ENCODE measurements at places on chromosomes 7 and 10.

DNA sequence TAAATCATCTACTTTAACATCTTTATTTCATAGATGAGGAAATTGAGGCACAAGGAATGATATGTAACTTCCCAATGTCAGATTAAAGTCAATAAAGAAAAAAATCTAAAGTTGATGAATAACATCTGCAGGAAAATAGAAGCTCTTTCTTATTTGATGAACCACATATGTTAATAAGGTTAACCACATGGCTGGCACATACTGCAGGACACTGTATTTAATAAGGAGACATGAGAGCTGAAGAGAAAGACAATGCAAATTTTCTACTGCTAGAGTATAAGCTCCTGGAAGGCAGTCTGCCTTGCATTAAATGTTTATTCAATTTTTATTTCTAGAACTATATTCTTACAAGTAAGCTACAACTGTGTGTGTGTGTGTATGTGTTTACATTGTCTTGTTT lies 4.4 kb downstream of the RAB11FIP2 start:
- no peak for DNase-seq

DNA sequence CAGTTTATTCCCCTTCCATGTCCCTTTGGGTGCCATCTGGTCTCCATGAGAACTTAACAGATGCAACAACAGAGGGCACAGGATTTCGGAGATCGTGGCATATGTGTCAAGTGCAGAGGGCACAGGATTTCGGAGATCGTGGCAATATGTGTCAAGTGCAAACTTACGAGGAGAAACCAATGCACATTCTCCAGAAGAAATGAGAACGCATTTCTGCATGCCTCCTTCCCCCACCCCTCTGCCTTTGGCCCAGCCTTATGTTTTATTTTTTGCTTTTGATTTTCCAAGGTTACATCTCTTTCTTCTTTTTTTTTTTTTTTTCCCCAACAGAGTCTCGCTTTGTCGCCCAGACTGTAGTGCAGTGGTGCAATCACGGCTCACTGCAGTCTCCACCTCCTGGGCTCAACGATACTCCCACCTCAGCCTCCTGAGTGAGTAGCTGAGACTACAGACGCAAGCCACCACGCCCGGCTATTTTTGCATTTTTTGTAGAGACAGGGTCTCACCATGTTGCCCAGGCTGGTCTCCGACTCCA lies 586 bp upstream of the ANKRD26 start:
- no peak for DNase-seq

GRCh38 chr7:130959743-130960207 lies 225.8 kb upstream of the KLF14 start:
- peak; percentile 73 for DNase-seq

DNA sequence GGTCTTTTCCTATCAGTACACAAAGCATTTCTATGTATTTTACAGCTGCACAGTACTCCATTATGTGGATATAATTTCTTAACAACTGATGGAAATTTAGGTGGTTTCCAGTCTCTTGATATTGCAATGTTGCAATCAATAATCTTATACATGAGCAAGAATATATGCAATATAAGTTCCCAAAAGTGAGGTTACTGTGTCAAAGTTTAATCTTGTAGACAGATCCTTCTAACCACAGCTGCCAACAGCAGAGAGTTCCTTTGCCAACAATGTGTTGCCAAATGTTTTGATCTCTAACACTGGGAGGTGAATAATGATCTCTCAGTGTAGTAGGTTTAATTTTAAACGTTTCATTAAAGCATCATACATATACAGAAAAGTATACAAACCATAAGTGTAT lies 54.5 kb downstream of the CUL2 start:
- DNase-seq, result no peak

- no peak for DNase-seq
Measured at GRCh38 chr7:99504281-99504602, 220 bp upstream of the ZKSCAN5 start.

DNA sequence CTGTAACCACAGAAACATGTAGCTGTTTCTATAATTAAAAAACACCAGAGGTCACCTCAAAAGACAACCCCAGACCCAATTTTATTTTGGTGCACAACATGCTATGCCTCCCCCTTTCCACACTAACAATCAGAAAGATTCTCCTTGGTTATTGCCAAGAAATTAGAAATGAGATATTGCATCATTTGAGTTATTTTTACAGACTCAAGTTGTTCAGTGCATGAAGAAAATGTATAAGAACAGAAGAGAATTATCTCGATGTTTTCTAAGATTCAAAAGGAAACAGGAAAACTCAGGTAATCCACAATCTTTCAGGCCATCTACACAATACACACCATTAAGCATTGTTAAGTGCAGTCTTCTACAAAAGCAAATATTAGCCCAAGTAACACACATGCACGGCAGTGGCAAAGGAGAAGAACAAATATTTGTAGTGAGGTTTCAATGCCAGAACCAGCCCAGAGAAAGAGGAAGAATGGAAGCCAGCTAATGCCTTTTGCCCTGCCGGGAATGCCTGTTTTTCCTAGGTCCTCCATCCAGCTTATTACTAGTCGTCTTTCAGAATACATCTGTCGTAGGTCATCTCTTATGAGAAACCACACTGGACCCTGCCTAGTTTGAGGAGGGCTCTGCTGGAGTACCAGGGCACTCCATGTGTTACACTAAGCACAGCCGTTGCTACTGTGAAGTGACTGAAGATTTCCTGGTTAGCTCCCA lies 67.6 kb upstream of the C1GALT1 start:
- DNase-seq, result no peak

GRCh38 chr7:101684983-101685330 lies 55.9 kb upstream of the MYL10 start:
- DNase-seq, result no peak

- peak; percentile 46 for DNase-seq
Measured at GRCh38 chr10:33706191-33706590, 371.7 kb upstream of the NRP1 start.

GRCh38 chr10:77631241-77631640 lies 6.4 kb downstream of the KCNMA1 start:
- no peak for DNase-seq

- DNase-seq, result peak; percentile 93
Measured at GRCh38 chr10:61992671-61993668, 91.5 kb downstream of the ARID5B start.

DNA sequence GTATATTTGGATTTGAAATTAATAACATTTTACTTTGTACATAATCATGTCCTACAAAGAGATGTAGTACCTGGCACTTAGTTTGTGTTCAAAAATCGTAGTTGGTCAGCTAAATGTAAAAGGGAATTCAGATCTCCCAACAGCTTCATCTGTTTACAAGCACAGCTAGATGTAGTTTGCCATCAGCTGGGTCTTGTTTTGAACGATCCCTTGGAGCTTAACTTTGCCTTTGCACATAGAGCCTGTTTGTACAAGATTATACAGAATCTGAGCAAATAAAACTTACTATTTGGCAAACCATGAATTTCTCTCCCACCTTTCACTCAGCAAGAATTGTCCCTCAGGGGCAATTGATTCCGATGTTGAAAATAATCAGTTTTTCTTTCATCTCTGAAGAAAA lies 36.1 kb upstream of the ADD3 start:
- no peak for DNase-seq

- no peak for DNase-seq
Measured at GRCh38 chr7:30352169-30352568, 67.8 kb downstream of the ZNRF2 start.

GRCh38 chr10:104824380-104825006 lies 183.4 kb downstream of the SORCS3 start:
- no peak for DNase-seq

DNA sequence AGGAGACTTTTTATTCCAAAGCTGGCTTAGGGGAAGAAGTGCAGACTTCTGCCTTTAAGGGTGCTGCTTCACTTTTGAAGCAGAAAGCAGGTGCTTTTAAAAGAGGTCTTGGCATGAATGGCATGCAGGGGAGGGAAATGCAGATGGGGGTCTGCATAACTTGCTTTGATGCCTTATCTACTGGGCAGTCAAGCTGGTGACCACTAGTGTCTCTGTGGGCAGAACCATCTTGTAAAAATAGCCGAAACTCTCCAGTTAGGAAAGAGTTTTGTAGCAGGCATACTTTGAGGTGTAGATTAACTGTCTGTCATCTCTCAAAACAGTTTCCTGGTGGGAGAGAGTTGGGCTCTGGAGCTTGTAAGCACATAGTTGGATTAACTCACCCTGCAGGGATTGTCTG lies 9.9 kb upstream of the CTNNA3 start:
- DNase-seq, result no peak

GRCh38 chr10:97519342-97519741 lies 20.6 kb downstream of the UBTD1 start:
- no peak for DNase-seq

DNA sequence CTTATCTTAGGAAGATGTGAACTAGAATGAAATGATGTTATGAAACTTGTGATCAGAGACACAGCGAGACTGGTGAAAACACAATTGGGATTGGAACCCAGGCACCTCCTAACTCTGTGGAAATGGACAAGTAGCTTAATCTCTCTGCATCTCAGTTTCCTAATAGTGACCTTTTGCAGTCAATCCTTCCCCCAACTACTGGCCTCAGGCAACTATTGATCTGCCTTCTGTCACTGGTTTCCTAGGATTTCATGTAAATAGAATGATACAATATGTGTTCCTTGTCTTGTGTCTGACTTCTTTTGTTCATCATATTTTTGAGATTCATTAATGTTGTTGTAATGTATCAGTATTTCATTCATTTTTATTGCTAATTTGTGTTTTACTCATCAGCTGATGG lies 341.7 kb downstream of the REEP3 start:
- no peak for DNase-seq

- DNase-seq, result no peak
Measured at GRCh38 chr10:52256832-52257691, 57.0 kb upstream of the DKK1 start.

DNA sequence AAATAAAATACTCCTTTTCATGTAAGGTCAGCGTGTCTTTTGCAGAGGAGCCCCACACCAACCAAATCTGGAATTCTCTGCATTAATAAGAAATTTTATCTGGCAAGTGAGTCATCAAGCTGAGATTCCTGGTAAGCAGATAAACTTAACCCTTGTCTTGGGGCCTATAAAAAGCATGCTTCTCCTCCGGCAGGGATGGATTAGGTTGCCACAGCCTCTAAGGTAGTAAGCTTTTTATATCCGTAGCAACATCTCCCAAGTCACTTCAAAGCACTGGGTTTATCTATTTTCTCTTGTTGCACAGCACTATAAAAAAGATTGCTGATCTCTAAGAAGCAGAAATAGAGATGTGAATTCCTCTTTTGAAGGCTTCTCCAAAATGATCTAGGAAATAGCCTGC lies 202.8 kb upstream of the NOBOX start:
- no peak for DNase-seq

DNA sequence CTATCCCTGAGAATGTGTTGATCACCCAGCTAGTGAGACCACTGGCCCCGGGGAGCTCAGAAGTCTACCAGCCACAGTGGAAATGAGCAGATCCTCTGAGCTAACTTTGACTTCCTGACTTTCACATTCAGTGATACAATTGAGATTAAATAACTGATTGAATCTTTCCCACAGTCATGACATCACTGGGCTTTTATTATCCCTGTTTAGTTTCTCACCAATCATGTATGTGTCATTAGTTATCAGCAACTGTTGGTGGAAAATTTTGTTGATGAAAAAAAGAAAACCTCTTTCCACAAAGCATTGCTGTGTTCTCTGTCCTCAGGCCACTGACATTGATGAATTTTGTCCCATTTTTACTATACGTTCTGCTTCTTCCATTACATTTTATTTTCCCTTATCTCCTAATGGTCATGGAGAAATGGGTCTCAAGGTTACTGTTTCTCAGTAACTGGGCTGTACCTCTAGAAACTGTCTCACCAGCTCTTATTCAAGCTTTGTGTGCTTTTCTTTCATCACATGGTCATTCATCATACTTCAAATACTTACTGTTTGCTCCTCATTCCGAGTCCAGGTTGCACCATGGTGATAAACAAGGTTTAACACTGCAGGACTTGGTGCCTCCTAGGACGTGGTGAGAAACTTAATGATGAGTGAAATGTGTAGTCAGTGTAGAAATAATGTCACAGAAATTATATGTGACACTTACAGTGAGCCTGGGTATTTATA lies 304.7 kb downstream of the CDK14 start:
- DNase-seq, result no peak

GRCh38 chr10:106705681-106706100 lies 458.8 kb downstream of the SORCS1 start:
- DNase-seq, result peak; percentile 48

DNA sequence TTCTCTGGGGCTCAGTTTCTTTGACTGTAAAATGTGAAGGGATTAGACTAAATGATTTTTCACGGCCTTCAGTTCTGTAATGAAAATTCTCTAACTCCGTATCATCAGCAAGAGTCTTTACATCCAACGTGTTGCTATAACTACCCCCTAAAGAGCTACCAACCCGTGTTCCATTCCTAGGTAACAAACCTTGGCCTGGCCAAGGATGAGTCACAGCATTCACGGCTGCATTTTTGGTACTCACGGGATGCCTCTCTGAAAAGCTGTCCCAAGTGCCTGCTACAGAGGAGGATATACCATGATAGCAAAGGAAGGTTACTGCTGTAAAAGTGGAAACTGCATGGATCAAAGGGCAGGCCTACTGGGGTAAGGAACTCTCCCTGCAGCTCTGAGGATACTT lies 5.9 kb downstream of the LRRC4 start:
- DNase-seq, result peak; percentile 26

- no peak for DNase-seq
Measured at GRCh38 chr10:55426138-55426537, 625.1 kb upstream of the PCDH15 start.

- DNase-seq, result no peak
Measured at GRCh38 chr7:381211-382042, 91.5 kb downstream of the FOXL3 start.

- DNase-seq, result no peak
Measured at GRCh38 chr10:34137955-34138354, 677.1 kb downstream of the PARD3 start.

DNA sequence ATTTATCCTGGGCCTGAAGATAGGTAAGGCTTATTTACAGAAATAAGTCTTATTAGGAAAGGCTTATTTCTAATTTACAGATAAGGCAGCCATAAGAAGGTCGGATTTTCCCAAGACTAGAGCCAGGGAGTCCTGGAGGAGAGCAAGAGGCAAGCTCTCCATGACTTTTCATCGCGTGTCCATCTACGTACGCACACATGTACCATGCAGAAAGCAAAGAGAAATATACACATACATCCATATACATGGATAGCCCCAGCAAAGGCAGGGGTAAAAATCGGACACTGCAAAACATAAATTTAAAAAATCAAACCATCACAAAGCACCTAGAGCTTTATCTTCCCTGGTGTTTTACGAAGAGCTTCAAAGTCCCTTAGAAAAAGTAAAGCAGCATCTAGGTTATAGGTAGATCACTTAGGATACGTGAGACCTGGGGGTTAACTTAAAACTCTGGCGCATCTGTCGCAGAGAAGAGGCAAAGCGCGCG lies 25.8 kb upstream of the ZRANB1 start:
- no peak for DNase-seq

Measured in HCEC 1CT (cell line).